GM13977 (cell line): ENCODE measurements at places on chromosomes 3 and 15.
A peak's percentile ranks its signal among the peaks of the same experiment; 100 is the strongest.

DNA sequence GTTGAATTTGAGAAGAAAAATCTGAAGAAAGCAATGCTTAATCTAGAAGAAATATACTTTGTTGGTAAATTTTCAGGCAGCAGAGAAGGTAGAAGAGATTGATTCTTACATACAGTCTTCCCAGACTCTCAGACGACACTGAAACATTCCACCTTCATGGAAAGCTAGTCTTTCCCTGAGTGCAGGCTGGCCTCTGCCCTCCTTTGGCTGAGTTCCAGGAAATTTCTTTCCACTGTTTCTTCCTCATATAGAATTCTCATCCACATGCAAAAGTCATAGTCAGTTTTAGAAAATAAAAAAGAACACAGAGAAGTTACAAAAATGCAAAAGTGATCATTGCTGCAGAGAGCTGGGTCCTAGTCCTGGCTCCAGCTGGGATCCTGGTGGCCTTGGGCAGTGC is 142.5 kb upstream of the PRR23C start:
- no peak for DNase-seq

DNA sequence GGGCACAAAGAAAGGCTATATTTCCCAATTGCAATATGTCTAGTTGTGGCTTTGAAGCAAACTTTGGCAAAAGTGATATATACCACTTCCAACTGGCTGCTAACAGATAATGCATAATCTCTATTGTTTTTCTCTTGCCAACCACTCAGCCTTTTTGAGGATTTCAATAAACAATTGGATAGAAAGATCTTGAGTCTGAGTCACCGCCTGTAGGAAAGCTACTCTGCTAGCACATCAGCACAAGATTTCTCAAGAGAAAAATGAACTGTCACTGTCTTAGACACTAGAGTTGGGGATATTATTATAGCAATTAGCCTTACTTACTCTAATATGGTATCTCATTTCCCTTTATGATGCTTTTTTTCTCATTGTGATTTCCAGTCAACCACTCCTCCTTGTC is 119.7 kb downstream of the SST start:
- DNase-seq = no peak

- no peak for DNase-seq
These were observed 49.6 kb downstream of the SLMAP start for GRCh38 chr3:57805674-57806073.

DNA sequence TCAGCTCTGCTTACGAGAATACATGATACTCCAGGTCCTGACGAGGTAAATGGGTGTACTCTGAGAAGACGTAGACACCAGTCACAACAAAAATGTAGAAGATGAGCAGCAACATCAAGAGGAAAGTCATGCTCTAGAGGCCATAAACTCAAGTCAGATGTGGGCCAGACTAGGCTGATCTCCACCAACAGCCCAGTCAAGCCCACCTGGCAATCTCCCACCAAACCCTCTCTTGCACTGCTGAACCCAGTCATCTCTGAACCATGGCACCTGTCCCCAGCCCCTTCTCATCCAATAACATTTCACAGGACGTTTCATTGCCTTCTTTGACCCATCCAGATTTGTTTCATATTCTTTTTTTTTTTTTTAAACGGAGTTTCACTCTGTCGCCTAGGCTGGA is 10.8 kb upstream of the PDIA3 start:
- peak; percentile 20 for DNase-seq

DNA sequence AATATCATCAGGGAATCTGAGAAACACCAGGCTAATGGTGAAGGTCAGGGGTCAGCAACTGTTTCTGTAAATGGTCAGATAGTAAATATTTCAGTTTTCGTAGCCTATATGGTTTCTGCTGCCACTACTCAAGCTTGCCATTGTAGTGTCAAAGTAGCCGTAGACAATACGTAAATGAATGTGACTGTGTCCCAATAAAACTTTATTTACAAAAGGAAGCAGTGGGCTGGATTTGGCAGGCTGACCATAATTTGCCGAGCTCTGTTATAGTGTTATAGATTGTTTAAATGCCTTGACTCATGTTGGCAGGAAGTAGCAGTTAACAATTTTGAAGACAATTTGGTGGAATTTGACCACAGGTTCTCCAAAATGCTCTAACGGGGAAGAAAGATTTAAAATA is 548.2 kb downstream of the FOXP1 start:
- no peak for DNase-seq

DNA sequence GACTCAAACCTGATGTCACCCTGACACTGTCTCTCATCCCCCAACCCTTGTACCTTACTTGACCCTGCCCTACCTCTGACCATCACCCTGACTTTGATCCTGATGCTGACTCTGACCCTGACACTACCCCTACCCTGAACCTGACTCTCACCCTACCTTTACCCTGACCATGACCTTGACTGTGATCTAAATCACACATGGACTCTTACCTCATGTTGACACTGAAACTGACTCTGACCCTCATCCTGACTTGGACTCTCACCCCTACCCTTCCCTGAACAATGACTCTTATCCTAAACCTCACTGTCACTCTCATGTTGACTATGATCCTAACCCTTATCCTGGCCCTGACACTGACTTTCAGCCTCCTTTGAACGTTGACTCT is 21.7 kb upstream of the SLC25A26 start:
- DNase-seq = no peak

GRCh38 chr15:43449981-43450380 is 43.0 kb downstream of the TP53BP1 start:
- DNase-seq = no peak

DNA sequence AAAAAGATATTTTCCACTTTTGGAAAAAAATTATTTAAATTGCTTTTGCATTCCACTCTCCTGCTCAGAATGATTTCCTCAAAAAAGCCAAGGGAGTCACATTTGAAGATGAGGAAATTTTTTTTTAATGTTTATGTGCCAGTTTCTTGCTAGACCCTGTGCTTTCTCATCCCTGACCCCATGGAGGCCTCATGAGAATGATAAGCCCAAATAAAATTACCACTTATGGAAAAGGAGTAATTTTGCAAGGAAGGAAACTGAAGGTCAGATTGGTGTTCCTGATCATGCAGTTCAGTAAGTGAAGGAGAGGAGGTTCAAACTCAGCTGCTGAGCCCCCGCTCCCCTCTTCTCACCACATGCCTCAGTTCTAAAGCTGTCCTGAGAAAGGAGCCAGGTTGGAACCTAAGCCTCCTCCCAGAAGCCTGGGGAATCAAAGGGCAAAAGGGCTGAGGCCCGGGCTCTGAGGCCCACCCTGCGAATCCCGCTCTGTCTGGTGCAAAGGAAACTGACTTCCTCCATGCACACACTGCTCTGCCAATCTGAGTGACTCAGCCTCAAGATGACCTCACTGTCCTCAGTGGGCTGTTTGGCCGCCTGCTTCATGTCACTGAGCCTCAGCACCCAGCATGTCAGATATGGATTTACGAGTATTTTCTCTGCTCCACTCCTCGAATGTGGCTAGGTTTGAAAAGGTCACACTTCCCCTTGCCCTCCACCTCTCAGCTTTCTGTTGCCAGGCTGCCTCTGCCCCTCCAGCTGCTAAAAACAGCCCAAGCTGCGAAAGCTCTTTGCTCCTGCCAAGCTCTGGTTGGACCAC is 56.9 kb upstream of the FLNB start:
- DNase-seq = no peak

DNA sequence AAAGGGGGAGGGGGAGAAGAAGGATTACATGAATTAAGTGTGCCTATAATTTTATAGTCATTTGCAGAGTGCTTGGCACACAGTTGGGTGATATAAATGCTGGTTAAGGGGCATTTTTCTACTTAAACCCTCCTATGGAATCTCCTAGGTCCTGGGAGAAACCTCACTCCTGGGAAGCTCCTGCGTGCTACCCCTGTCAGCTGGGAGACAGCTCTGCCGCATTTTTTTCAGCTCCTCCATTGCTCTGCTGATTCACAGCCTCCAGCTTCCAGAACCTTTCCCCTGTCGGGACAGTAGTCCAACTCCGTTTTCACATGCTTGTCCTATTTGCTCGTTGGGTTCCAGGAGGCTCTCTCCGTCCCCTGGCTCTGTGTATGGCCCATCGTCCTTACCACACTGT is 59.2 kb downstream of the CHRD start:
- DNase-seq = no peak

DNA sequence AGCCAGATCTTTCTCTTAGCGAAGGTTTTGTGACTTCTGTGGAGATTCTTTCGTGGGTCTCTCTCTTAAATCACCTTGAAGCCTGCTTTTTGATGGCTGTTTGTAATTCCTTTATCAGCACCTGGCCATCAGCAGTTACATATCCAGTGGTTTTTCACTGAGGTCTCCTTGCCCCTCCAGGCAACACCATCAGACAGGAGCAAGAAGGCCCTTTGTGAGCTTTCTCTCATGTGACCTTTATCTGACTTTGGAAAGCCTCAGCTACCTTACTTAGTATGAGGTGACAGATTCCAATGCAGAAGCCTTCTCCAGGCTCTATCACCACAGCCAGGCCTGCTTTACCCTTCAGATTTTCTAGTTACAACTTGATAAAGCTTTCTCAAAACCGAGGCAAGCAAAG is 30.0 kb upstream of the P3H2 start:
- DNase-seq = no peak

GRCh38 chr15:79977431-79978054 is 6.5 kb upstream of the BCL2A1 start:
- DNase-seq = no peak

GRCh38 chr3:72847282-72847681 is 963 bp downstream of the SHQ1 start:
- no peak for DNase-seq

DNA sequence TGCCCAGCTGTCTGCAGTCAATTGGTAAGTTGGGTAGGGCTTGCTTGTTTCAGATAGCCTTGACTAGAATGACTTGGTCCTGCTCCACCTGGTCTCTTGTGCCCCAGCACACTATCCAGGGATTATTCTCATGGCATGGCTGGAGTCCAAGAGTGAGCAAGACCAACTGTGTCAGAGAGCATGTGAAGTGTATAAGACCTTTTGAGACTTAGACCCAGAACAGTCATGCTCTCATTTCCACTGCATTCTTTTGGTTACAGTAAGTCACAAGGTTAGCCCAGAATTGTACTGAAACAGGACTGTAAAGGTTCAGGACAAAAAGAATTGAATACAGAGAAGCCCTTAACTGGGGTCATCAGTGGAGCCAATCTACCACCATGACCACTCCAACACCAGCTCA is 650.8 kb upstream of the ADAMTS9 start:
- no peak for DNase-seq

DNA sequence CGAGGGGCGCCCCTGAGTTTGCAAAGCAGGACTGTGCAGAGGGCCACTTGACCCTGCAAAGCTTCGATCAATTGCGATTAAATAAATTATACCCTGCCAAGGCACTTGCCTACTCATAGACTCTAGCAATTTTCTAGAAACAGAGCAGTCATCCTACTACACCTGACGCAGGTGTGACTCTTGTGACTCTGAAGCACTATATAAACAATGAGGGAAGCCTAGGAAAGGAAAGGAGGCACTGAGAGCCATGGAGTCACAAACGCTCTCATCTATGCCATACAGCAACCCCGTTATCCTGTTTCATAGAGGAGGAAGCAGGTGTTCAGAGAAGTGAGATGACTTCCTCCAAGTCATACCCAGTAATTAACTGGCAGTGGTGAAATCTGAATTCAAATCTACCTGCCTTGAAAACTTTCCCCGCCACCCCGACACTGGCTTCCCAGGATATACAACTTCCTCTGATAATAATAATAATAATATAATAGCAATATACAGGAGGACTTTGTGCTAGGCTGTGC is 14.4 kb downstream of the ARHGEF3 start:
- DNase-seq = no peak

DNA sequence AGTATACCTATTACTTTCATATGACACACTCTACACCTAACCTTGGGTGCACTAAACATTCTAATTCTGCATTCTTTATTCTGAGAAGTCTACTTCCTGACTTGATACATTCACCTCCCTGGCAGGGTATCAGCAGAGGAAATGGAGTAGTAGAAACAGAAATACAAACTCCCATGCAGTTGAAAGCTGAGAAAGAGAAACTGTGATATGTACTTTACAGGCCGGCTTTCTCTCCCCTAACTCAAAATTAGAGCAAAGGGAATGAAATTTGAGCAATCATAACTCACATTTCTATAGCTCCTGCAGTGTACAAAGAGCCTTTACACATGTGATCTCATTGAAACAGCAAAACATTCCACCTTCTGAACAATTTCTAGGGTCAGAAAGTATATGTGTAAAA is 135.5 kb upstream of the COL8A1 start:
- DNase-seq = no peak

- DNase-seq = no peak
These were observed 111.8 kb downstream of the SRGAP3 start for GRCh38 chr3:9137676-9138075.

DNA sequence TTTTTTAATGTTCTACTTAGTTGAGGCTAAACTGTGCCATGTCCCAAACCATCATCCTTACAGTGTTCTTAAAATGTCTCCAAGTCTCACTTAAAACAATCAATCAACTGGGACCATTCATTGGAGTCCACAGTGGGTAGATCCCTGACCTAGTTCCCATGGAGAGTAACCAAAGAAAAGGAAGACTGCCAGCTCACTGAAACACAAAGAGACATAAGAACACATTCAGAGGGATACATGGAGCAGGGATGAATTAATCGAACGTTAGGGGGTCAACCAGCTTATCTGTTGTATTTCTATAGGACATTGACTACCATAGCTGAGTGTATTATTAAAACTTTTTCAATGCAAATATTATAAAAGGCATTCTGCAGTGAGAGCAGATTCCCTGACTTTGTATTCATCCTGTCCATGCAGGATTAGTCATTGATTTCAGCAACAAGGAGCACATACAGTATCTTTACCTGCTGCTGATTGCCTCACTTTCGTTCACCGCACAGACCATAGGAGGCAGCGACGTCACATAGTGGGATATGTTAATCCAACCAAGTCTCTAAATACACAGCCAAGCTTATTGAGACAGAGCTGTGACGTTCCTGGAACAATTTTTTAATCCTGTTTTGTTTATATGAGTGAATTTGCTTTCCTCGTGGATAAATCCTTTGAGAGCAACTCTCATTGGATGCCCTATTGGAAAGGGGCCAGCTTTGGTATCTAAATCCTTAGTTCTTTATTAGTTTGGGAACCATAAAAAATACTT is 364.9 kb upstream of the RBMS3 start:
- DNase-seq = no peak

DNA sequence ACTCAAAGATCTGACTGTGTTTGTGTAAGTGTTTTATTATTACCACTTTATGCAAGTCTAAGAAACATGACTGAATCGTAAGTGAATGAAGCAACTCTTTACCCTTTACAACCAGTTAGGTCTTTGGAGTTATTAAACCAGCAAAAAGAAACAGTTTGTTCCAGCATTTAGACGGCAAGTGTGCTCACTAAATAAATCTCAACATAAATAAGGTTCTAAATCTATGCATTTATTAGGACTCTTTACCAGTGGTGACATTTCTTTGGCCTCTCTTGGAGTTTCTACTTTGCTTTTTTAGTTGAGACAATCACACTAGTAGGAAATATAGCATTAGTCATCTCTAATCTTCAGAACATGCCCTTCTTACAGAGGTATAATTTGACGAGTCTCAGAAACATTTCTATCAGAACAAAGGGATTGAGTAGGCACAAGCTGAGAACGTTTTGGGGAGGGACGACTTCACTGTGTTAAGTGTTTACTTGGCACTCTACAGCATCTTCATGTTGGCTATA is 739.9 kb upstream of the NR2F2 start:
- no peak for DNase-seq

GRCh38 chr3:140343211-140344081 is 334.4 kb upstream of the TRIM42 start:
- DNase-seq = no peak

GRCh38 chr3:8094415-8094814 is 407.2 kb upstream of the LMCD1 start:
- DNase-seq = no peak
